ENCODE measurements at places on chromosomes 16 and 17. TPM values are rescaled to one million over a fixed set of nuclear protein-coding genes. Genes with fewer than 3 reads are reported as not detected.

Gene NOD2
- total RNA-seq: 2.3 TPM

Gene DYNLRB2
- total RNA-seq: 0.93 TPM

Gene PRCD
- total RNA-seq: 14.3 TPM

Gene MMP25
- 2.1 TPM for total RNA-seq

Gene CLEC18C
- 0.88 TPM for total RNA-seq

Gene KRTAP4-4
- not detected for total RNA-seq

Gene HSD17B2
- total RNA-seq: 34.0 TPM

Gene CES5A
- not detected for total RNA-seq

Gene KIAA0513
- total RNA-seq: 21.8 TPM

Gene LGALS9
- total RNA-seq: 7.1 TPM

Gene CDC42EP4
- 157 TPM for total RNA-seq

Gene SLC16A13
- 0.44 TPM for total RNA-seq

Gene FA2H
- 0.38 TPM for total RNA-seq

Gene KRTAP3-3
- not detected for total RNA-seq

Gene ACSM2A
- not detected for total RNA-seq

Gene KRT15
- total RNA-seq: 80.3 TPM

Gene PIPOX
- 5.3 TPM for total RNA-seq

Gene PIK3R6
- total RNA-seq: 2.5 TPM

Gene PRM1
- not detected for total RNA-seq

Gene SP6
- total RNA-seq: 0.38 TPM

Gene MCRIP1
- 76.1 TPM for total RNA-seq

Gene COX6A2
- total RNA-seq: 4.1 TPM

Gene WSCD1
- total RNA-seq: 87.2 TPM

Gene C17orf113
- 7.9 TPM for total RNA-seq

Gene DDX19B
- total RNA-seq: 38.9 TPM

Gene PABPN1L
- total RNA-seq: 0.38 TPM

Gene RARA
- 50.1 TPM for total RNA-seq

Gene CHST4
- 0.44 TPM for total RNA-seq

Gene TOX3
- total RNA-seq: 32.6 TPM

Gene CCL4L2
- total RNA-seq: 5.4 TPM

Gene CBFA2T3
- total RNA-seq: 5.6 TPM

Gene C17orf78
- total RNA-seq: not detected

Gene KRTAP17-1
- not detected for total RNA-seq

Gene PPY
- not detected for total RNA-seq

Gene KRTAP1-1
- total RNA-seq: not detected

Gene TBX6
- 0.66 TPM for total RNA-seq

Gene EPX
- not detected for total RNA-seq

Gene VPS4A
- 27.5 TPM for total RNA-seq
